ENCODE measurements at places on chromosomes 7 and 10.

- no peak for DNase-seq
Measured at GRCh38 chr7:104179178-104179577, 28.6 kb downstream of the ORC5 start.

DNA sequence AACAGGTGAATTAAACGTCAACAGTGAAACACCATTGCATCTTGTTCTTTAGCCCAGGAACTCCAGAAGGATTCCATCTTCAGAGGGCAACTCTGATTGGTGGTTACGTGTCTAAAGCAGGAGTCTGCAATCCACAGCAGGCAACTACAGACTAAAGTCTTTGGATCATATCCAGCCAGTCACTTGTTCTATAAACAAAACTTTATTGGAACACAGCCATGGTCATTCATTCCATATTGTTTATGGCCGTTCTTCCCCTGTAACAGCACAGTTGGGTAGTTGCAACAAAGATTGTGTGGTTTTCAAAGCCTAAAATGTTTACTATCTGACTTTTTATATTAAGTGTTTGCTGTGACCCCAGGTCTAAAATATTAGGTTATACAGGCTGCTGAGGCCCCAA, 94.7 kb upstream of the IMMP2L start:
- no peak for DNase-seq

- DNase-seq: no peak
Measured at GRCh38 chr7:73678862-73679261, 4.4 kb downstream of the DNAJC30 start.

GRCh38 chr10:110326351-110327032, 21.8 kb upstream of the SMNDC1 start:
- no peak for DNase-seq

- no peak for DNase-seq
Measured at GRCh38 chr10:74669210-74669609, 157.2 kb upstream of the KAT6B start.

Measured in NCI-H524 treated with DMSO at 0.1 percent for 48 hours (cell line).